Activated T-helper 1 cell treated with Interleukin-2 at 50 U/mL for 16 hours (primary cell): ENCODE measurements at places on chromosomes 4 and X.

DNA sequence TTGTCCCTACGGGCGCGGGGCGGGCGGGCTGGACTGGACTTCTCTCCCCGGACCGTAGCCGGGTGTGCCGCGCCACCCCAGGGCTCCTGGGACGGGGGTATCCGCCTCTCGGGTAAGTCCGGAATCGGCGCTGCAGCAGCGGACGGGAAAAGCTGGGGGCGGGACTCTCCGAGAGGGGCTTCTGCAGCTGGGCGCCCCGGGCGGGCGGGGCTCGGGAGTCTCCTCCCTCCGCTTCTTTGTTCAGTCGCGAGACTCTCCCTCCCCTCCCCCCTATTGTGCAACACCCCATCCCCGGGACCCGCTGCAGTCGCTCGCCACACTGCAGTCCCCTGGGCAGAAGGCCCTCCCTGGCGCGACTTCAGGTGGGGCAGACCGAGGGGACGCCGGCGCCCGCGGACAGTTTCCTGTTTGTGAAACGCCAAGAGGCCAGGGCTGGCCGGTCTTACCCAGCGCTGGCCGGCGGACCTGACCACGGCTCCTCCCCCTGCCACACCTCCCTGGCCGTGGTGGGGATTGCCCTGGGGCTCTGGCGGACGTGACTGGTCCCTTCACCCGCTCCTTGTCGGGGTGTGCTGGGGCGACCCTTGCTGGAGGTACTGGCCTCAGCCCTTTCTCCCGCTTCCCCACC is 966 bp downstream of the CCNG2 start:
- DNase-seq, result peak; percentile 58

DNA sequence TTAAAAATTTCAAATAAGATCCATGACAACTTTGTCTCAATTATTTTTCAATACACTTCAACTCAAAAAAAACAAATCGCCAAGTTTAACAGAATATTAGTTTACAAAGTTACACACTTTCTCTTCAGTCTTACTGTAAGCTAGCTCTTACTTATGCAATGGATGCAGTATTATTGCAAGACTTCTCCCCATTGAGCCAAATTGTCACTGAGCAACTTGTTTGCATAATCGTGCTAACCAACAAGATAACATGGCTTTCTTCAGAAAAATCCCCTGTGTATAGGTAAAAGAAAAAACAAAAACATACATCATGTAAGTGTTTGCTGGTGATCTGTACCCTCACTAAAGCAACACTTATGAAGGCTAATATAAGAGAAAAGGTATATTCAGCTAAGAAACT is 18.9 kb downstream of the DNAJB14 start:
- DNase-seq, result no peak

DNA sequence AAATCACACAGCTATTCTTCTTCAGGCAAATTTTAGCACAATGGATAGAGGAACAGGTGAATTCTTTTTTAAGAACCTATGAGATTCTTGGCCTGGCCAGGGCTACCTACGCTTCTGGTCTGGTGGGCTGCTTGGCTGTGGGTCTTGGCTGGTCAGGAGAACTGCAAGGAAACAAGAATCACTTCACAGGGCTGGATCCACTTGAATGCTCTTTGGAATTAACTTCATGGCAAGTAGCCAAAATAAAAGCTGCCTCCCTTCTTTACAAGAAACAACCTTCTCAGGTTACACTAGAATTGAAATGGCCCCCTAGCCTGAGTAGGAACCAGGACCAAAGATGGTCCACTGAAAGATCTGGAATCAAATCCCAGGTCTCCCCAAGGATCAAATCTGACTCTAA is 519.1 kb downstream of the IQCM start:
- no peak for DNase-seq

DNA sequence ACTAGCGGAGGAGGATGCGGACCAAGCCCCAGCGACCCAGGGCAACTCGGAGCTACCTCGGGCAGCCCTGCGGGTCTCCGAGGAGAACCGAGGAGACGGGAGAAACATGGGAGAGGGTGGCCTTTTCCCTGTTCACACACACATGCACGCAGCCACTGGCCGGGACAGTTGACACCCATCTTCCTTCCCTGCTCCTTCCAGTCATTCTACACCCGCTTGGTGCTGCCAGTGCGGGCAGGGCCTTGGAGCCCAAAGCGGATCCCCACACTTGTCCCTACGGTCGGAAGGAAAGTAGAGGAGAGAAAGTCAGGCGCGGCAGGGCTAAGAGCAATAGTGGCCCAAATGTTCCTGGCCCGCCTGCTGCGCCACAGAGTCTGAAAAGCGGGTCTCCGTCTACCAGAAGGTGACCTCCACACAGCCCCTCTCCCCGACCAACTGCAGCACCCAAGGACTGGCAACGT is 1.1 kb upstream of the PPP3CA start:
- no peak for DNase-seq

DNA sequence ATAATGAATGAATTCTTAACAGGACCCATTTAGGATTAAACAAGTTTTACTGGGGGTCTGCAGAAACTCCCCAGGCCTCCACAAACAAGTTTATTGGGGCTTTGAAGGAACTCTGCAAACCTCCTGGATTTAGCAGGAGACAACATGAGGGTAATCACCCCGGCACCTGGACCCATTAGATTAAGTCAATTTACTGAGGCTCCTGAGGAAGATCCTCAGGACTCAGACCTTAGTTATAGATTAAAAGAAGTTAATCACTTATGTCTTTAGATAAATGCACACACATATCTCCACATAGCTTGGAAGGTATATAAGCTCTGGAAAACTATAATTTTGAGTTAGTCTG is 29.4 kb downstream of the XG start:
- no peak for DNase-seq

DNA sequence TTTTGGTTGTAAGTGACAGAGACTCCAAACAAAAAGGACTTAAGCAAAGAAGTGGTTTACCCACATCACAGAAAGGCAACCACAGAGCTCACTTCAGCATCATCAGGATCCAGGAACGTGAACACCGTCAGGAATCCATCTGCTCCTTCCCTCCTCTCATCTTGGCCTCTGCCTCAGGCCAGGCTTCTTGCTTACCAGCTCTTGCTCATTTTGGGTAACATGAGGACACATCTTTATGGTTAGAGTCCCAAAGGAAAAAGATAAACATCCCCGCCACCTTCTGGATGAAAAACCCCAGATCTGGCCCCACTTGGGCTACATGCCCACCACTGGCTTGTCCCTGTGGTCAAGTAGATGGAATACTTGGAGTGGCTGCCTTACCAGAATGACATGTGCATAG is 176.8 kb upstream of the RPL34 start:
- no peak for DNase-seq

DNA sequence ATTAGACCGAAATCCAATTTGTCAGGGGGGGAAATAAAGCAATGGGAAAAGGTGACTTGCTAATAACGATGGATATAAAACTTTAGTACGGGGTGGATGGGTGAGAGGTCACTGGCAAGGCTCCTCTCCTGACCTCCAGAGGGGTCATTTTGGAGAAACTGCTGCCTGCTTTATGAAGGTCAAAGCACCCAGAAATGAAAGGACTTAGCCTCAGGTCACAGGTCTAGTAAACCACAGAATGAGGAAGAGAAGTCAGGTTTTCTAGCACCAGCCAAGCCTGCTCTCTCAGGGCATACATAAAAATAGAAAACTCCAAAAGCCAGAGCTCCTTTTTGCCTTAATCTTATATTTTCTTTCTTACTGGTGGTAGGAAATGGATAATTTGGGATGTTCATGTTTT is 134.2 kb downstream of the SHROOM3 start:
- no peak for DNase-seq

- DNase-seq, result no peak
Measured at GRCh38 chr4:98939892-98940298, 11.0 kb upstream of the EIF4E start.

- DNase-seq, result no peak
Measured at GRCh38 chr4:142690406-142691163, 155.5 kb downstream of the INPP4B start.

- DNase-seq, result no peak
Measured at GRCh38 chrX:33190016-33190415, 21.3 kb downstream of the DMD start.

DNA sequence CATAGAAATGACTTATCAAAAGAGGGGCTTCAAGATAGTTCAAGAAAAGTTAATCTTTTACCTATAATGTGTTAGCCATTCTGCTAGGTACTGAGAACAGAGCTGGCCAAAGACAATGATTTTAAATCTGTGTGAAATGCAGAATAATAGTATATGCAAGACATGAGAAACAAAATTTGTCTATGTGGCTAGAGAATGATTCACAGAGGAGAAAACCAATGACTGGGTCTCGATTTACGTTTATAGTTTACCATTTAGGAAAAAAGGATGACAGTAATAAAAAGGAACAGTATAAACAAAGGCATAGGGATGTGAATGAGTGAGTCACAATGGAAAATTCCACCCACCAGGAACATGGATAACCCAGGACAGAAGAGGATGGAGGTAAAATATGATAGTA is 31.9 kb downstream of the NPFFR2 start:
- DNase-seq, result no peak

GRCh38 chr4:151324752-151325110 is 674 bp downstream of the SH3D19 start:
- DNase-seq, result no peak

DNA sequence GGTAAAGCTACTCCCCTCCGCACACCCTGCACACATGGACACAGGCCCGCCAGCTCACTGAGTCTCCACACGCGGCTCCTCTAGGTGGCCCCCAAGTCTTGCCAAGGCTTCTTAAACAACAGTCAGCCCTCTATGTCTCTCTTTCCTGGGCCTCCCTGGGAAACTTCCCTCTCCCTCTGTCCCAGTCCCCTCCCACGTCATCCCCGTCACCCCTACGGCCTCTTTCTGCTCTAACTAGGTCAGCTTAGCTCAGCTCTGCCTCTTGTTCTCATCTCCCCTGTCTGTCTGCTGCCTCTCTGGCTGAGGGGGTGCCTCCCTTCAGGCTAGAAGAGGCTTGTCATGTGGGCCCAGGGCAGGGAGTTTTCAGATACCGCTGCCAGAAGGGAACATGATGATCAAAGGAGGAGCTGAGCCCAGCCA is 38.8 kb downstream of the SEPTIN6 start:
- DNase-seq, result no peak

GRCh38 chr4:145530189-145530588 is 48.5 kb downstream of the SMAD1 start:
- DNase-seq, result no peak

DNA sequence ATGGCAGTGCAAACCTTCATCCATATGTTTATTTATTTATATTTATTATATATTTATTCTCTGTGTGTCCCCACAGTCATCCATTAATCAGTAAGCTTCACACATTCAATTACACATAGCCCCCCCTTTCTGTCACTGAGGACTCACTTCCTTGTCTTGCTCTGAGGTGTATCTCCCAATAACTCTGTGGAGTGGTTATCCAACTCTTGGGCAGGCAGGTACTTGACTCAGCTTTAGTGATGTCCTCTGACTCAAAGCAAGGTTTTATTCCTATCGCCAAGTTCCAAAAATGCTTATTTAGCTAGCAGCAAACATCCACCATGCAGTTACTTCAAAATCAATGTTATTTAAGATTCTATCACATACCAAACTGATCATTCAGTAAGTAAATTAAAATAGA is 25.2 kb upstream of the NDP start:
- no peak for DNase-seq

GRCh38 chr4:178941975-178942374 is 1499.7 kb upstream of the AGA start:
- no peak for DNase-seq

DNA sequence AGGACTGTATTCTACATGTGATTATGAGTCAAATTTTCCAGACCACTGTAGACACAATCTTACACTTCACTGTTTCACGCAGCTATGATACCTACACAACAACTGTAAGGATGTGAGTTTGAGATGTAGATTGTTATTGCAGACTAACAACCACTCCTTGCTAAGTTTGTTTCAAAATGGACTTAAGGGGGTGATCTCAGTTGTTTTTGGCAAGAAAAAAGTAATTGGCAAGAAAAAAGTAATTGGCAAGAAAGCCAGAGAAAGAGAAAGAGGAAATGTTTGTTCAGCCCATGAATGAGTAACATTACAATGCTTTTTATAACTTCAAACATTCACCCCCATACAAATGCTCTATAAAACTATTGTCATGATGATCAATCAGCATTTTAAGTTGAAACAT is 466.4 kb downstream of the DMD start:
- no peak for DNase-seq

- DNase-seq, result no peak
Measured at GRCh38 chrX:17792826-17793225, 55.5 kb downstream of the SCML1 start.

DNA sequence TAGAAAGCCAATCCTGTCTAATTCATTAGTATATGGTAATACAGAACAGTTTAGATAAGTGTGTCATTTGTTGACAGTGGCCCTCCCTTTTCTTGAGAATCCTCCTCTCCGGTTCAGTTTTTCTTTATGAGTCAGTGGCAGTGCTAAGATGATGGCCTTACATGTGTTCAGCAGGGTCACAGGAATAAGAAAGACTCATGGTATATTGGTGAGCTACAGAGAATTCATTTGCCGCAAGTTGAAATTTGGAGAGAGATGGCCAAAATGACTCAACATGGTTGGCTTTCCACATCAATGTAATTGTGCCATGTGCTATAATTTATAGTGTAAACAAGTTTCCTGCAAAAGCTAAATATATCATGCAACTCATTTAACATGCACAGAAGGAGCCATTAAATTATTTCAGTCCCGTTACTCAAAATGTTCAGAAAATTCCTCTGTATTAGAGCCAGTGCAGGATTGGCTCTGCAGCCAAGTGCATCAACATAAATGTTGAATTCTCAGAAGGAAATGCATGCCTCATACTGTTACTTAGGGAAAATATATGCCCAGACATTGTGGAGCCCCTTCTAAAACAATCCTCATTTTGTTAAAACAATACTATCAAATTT is 374.3 kb downstream of the AFF2 start:
- no peak for DNase-seq

- DNase-seq, result no peak
Measured at GRCh38 chrX:32397562-32398216, 813.7 kb downstream of the DMD start.

- no peak for DNase-seq
Measured at GRCh38 chr4:113499696-113500095, 261.8 kb downstream of the CAMK2D start.

DNA sequence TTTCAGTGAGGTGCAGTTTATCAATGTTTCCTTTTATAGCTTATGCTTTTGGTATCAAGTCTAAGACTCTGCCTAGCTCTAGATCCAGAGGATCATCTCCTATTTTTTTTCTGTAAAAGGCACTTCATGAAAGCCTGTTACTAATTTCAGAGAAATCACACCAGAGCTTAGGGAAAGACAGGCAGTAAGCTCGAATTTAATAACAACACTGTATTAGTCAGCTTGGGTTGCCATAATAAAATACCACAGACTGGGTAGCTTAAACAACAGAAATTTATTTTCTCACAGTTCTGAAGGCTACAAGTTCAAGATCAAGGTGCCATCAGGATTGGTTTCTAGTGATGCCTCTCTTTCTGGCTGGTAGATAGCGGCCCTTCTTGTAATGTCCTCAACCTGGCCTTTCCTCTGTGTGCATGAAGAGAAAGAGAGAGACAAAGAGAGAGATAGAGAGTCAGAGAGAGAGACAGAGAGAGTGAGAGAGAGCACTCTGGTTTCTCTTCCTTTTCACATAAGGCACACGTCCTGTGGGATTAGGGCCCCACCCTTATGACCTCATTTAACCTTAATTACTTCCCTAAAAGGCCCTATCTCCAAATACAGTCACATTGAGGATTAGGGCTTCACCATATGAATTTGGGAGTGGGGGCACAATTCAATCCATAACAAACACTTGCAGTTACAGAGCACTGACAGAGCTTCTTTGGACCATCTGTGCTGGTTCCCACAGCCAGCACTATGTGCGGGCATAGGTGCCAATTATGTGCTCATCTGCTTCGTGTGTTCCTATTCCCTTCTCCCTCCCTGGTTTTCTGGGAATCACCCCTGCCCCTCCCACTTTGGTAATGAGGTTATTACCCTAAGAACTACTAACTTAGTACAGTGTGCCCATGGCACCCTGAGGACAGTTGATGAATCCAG is 114.8 kb upstream of the MED14 start:
- DNase-seq, result no peak
